Brain microvascular endothelial cell (primary cell): ENCODE measurements at places on chromosomes 5 and 9.

- peak; percentile 75 for DNase-seq
Measured at GRCh38 chr5:172111852-172112225, 76.2 kb downstream of the STK10 start.

- no peak for DNase-seq
Measured at GRCh38 chr5:172046593-172046992, 40.2 kb upstream of the FBXW11 start.

GRCh38 chr9:107999011-107999410 lies 509.4 kb upstream of the KLF4 start:
- DNase-seq, result no peak

GRCh38 chr5:43037636-43038495 lies 2.3 kb downstream of the ANXA2R start:
- DNase-seq, result peak; percentile 78

DNA sequence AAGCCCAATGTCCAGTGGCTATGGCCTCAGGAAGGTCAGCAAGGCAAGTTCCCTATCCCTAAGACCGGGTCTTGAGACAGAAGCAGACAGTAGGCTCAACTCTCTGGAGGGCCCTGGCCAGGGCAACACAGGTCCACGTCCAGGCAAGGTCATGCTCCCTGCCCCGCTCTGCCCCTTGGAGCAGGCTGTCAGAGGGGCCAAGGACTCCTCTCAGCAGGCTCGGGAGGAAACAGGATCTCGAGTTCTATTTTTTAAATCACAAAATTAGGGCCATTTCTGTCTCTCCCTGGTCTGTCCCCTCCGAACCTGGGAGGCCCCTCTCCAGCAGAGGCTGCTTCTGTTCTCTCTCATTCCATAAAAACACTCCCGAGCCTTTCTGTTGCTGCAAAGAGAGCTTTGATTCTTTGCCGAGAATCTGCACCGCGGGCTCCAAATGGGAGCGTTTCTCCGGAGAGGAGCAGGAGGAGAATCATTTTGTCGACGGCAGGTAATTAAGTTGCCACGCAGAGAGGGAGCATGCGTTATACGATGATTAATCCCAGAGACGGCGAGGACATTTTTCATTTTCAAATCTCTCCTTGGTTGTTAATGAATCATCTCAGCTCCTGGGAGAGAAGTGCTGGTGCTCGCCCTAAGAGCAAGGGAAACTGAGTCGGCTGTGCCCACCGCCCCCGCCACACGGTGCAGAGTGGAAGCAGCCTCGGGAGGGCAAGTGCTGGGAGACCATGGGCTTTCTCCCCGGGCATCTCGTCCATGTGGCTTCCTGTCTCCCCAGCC lies 24.5 kb upstream of the FCN1 start:
- DNase-seq, result no peak

- DNase-seq, result no peak
Measured at GRCh38 chr5:111673891-111674626, 82.9 kb downstream of the NREP start.
